ENCODE measurements at places on chromosomes 4 and X. TPM values are rescaled to one million over a fixed set of nuclear protein-coding genes. Genes with fewer than 3 reads are reported as not detected.
A peak's percentile ranks its signal among the peaks of the same experiment; 100 is the strongest.

Gene DKK2
- 4.0 TPM for total RNA-seq

Gene RHOH
- 0.57 TPM for total RNA-seq

Gene CXCL13
- total RNA-seq = not detected

Gene L1CAM
- 8.3 TPM for total RNA-seq

Gene ARHGAP36
- total RNA-seq = 0.12 TPM

Gene UGT2A1
- total RNA-seq = not detected

Gene MSANTD1
- 0.23 TPM for total RNA-seq

Gene SUPT20HL2
- total RNA-seq = not detected

Gene BRS3
- not detected for total RNA-seq

Gene TEX11
- total RNA-seq = not detected

Gene VCX3A
- total RNA-seq = not detected

GRCh38 chr4:4659871-4660651 is 118.2 kb upstream of the STX18 start:
- no peak for DNase-seq

DNA sequence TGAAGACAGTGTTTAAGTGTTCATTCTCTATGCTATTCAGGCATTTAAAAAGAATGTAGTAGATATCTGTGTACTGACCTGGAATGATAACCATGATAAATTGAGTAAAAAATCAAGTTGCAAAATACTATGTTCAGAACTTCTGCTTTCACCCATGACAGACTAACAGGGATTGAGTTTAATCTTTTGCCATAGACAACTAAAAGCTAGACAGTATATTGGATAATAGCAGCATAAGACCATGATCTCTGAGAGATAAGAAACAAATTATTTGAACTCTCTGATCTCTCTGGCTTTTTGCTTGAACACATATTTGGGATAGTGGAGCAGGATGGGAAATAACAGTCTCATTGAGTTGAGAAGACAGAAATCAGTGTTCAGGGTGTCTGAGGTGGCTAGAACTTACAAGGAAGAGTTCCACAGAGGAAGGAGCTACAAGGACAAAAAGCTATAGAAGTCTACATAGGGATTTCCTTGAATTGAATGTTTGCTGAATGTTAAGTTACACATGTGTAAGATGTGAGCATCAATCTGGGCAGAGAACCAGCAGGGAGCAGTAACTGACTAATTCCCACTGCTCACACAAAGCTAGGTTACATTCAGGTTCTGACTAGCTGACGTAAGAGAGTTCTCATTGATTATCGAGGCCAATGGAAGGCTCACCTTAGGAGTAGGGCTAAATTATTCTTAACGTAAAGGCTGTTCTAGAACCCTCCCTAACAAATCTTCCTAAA is 60.4 kb downstream of the SLC30A9 start:
- DNase-seq = no peak

DNA sequence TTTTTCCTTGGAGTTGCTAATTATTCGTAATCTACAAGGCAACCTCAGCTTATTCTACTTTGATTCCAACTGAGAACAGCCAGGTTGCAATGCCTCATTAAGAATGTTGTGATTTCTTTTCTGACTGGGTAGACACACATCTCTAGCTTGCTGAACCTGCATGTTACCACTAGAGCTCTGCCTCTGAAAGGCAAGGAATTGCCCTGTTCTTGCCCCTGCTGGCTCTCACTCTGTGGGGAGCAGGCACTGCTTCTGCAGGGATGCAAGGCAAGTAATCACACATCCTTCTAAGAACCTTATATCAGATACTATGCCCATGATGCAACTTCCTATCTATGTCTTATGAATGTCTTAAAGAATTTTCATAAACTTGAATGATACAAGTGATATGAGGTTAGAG is 503.2 kb downstream of the PACRGL start:
- no peak for DNase-seq

DNA sequence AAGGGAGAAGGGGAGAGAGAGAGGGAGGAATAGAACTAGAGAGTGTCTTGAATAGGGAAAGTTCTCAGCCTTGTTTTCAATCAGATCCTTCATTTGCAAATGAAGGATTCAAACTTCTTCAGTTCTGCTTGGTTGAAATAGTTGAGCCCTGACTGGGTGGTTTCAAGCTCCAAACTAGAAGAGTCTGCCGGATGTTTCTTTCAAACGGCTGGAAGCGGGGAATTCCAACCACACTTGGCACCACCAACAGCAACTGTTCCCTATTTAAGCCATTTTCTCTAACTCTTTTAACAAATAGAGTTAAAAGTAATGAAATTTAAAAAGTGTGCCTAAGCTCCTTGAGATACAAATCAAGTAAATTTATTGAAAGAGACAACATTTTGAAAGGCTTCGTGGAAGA is 67.5 kb upstream of the DDX60 start:
- DNase-seq = no peak

- DNase-seq = no peak
Observed at GRCh38 chr4:174749091-174749490, 80.0 kb downstream of the GLRA3 start.

GRCh38 chrX:2517055-2517454 is 16.3 kb upstream of the DHRSX start:
- DNase-seq = no peak

DNA sequence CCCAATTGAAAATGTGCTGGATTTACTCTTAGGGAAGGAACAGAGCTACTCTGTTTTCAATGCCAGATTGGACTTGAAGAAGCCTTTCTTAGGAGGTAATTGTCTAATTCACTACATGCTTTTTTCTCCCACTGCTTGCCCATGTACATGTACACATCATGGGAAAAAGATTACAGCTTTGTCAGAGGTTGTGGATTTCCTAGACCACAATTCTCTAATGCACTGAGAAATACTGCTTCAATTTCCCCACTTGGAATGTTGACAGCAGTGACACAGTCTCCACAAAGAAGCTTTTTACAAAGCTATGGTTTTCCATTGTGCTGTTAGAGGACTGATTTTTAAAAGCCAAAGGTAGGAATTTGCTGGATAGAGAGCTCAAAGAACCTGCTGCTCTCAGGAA is 19.5 kb downstream of the ZAR1 start:
- DNase-seq = no peak

GRCh38 chr4:145041378-145041777 is 56.6 kb downstream of the ANAPC10 start:
- DNase-seq = peak; percentile 15

- peak; percentile 90 for DNase-seq
Observed at GRCh38 chrX:101799387-101799786, 132.4 kb downstream of the ZMAT1 start.

- no peak for DNase-seq
Observed at GRCh38 chr4:81255524-81255923, 40.5 kb upstream of the PRKG2 start.

DNA sequence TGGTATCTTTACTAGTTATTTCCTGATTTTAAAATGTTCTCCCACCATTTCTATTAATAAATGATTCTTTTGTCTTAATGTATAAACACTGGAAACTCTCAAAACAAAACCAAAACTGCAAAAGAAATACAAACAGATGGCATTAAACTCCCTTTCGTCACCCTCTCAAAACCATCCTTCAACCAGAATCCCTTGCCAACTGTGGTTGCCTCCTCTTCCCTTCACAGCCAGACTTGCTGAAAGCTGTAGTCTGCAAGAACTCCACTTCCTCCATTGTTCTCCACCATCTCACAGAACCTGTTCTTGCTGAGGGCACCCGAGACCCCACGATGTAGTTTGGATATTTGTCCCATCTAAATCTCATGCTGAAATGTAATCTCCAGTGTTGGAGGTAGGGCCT is 96.5 kb downstream of the WWC2 start:
- no peak for DNase-seq

DNA sequence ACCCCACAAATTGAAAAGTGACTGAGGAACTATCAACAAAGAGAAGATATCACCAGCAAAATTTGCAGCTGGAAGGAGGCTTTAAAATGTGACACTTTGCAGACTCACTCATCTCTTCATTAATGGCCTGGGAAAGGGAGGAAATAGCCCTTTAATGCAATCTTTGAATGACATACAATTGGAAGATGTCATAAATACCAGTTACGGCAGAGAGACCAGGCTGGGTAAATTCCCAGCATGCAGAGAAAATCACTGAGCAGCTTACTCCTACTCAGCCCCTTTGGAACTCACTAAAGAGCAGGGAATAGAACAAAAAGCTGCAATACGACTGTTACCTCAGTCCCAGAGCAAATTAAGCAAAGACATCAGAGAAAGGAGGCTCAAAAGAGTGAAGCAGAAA is 238.9 kb downstream of the HS3ST1 start:
- no peak for DNase-seq

GRCh38 chr4:122997463-122998101 is 75.2 kb upstream of the NUDT6 start:
- DNase-seq = no peak

GRCh38 chr4:72209600-72209999 is 177.8 kb downstream of the NPFFR2 start:
- no peak for DNase-seq

DNA sequence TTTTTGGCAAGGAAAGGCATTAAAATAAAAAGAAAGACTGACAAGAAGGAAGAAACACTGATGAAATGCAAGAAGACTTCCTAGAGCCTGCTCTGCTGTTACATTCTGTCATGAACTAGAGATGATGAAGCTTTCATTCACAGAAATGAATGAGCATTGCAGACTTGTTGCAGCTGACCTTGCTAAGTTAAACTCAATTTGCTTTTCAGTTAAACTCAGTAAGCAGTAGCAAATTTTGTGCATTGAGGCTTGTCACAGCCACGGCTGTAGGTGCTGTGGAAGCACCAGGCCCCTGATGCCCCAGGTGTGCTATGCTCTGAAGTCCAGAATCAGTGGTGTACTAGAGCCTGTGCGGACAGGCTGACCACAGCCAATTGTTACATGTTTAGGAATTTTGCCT is 39.6 kb upstream of the LSM6 start:
- DNase-seq = no peak

- DNase-seq = no peak
Observed at GRCh38 chr4:87872028-87872427, 39.3 kb downstream of the MEPE start.

DNA sequence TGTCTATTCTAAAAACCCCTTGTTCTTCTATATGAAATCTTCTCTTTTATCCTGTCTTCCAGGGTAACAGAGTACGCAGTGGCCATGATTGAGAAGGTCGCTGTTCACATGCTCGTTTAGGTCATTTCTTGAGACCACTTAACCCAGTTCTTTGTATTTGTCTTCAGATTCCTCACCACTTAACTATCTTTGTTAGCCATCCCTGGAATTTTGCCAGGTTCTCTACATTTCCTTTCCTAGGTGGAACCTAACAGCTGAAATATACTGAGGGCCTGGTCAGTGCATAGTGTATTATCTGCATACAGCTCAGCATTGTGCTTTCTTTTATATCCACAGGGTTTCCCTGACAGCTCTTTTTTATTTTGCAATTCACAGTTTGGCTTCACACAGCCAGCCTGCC is 148.9 kb upstream of the GALNT7 start:
- DNase-seq = no peak

GRCh38 chrX:45191820-45192409 is 8.8 kb downstream of the DIPK2B start:
- DNase-seq = no peak

GRCh38 chr4:48801016-48801715 is 21.1 kb upstream of the FRYL start:
- no peak for DNase-seq

GRCh38 chrX:2708021-2708420 is 16.9 kb downstream of the CD99 start:
- DNase-seq = no peak

DNA sequence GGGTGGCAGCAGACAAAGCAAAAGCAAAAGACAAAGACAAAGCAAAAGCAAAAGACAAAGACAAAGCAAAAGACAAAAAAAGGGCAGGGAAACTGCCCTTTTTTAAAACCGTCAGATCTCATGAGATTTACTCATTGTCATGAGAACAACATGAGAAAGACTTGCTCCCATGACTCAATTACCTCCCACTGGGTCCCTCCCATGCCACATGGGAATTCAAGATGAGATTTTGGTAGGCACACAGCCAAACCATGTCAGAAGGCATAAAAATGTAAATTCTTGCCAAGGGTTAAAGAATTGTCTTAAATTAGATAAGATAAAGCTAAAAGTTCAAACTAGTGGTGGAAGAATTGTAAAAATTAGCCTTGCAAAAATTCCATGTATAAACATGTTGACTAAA is 419.7 kb downstream of the TRAM1L1 start:
- DNase-seq = no peak

- DNase-seq = no peak
Observed at GRCh38 chr4:140037353-140038030, 116.5 kb downstream of the MAML3 start.

DNA sequence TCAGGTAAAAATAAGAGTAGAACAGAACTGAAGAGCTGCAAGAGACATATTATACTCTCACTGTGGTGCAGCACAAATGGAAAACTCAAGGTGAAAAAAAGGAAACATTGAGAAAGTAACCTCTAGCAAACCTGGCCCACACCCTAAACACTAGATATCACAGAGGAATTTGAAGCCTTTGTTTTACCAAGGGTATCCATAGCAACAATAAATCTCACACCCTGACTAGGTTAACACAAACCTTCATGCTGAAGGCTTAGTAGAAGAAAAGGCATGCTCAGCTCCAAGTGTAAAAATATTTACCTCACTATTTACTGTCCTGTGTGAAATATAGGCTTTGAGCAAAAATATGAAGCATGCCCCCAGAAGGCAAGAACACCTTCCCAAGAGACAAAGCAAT is 61.9 kb upstream of the TAB3 start:
- DNase-seq = no peak

- DNase-seq = no peak
Observed at GRCh38 chr4:4852591-4853362, 6.7 kb upstream of the MSX1 start.

DNA sequence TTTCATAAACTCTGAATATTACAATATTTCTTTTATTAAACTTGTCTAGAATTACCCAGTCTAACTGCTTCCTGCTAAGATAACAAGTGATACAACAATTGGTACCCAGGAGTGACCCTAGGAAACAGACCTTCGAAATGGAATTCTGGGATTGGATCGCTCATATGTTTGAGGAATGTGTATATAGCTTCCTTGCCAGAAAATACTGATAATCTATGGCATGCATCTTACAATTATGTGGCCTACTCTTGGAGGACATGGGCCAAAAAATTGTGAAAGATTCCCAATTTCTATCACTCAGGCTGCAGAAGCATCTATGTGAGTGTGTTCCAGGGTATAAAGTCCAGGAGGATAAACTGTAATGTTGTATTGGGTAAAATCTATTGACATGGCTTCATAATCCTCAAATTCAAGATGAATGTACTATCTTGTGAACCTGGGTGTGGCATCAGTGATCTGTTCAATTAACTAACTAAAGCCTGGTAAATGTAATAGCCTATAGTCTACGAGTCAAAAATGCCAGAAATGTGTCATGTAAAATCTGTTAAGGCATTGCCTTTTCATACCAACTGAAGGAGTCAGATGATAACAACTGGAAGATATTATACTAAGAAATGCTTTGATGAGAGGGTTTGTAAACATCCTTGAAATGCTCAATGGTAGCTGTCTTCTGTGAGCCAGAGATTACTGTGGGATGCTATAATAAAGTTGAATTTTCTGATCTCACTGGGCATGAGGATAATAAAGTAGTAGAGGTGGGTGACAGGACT is 1499.3 kb downstream of the PCDH7 start:
- no peak for DNase-seq

Measured in right cardiac atrium (tissue), 5 donors.